Cerebellar nuclear complex (tissue), 1 donor: ENCODE measurements at places on chromosomes 1 and 21.

GRCh38 chr1:109402025-109402424 is 4.3 kb upstream of the SORT1 start:
- no peak for DNase-seq

DNA sequence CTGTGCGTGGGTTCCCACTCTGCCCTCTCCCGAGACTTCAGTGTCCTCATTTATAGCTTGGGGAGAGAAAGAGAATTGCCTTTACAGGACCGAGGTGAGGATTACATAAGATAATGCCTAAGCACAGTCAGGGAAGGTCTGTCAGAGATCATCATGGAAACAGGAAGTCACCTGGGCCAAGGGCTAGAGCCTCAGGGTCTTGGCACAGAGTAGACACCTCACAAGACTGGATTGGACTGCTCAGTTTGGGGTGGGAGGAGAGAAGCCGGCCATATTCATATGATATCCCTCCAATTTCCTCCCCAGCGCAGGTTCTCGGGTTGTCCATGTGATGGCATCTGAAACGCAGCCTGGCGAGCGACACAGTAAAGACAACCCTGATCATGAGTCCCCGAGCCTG is 3.8 kb downstream of the CNR2 start:
- DNase-seq: no peak

GRCh38 chr1:176315519-176316220 is 108.6 kb upstream of the COP1 start:
- DNase-seq: no peak

DNA sequence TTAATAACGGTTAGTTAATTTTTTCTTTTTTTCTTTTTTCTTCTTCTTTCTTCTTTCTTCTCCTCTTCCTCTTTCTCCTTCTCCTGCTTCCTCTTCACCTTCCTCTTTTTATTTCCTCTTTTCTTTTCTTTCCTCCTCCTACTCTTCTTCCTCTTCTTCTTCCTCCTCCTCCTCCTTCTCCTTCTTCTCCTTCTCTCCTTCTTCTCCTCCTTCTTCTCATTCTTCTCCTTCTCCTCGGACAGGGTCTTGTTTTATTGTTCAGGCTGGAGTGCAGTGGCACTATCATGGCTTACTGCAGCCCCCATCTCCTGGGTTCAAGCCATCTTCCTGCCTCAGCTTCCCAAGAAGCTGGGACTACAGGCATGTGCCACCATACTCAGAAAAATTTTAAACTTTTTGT is 13.4 kb upstream of the ACBD3 start:
- DNase-seq: no peak

GRCh38 chr1:161206411-161207140 is 4.4 kb downstream of the NDUFS2 start:
- DNase-seq: no peak

DNA sequence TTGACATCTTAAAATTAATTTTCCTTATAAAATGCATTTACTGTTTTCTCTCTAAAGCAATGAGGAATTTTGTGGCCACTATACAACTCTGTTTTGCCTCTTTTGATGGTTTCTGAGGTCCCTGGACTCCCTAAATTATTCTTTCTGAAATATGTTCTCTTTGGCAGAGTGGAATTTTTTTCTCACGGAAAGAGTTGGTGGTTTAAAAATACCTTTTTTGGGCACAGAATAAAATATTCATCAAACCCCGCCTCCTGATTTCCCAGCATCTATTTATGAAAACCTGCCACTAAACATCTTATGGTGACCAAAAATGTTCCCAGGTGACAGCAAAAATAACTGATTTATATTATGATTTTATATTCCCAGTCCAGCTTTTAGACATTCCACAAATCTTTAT is 165.3 kb upstream of the SYT6 start:
- no peak for DNase-seq

GRCh38 chr1:64135462-64136223 is 67.8 kb upstream of the UBE2U start:
- DNase-seq: no peak

- no peak for DNase-seq
Observed at GRCh38 chr1:208767816-208768215, 523.6 kb upstream of the PLXNA2 start.

- DNase-seq: no peak
Observed at GRCh38 chr1:160429125-160429561, 28.8 kb downstream of the VANGL2 start.

GRCh38 chr1:182589931-182590330 is 875 bp upstream of the RNASEL start:
- DNase-seq: no peak

- no peak for DNase-seq
Observed at GRCh38 chr1:102498929-102499328, 502.2 kb upstream of the OLFM3 start.

GRCh38 chr1:226511296-226511695 is 37.3 kb upstream of the STUM start:
- DNase-seq: no peak

DNA sequence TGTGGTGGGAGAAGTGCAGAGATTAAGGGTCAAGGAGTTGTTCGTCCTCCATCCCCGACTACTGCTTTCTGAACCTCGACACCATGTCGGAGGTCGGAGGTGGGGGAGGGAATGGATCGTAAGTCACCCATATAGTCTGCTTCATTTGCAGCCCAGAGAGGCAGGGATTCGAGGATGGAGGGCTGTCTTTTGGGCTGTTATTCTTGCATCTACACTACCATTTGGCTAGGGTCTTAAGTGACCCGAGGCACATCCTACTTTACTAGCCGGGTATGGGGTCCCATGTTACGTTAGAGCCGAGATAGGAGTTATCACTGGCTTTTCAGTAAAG is 578 bp downstream of the USP21 start:
- DNase-seq: no peak

DNA sequence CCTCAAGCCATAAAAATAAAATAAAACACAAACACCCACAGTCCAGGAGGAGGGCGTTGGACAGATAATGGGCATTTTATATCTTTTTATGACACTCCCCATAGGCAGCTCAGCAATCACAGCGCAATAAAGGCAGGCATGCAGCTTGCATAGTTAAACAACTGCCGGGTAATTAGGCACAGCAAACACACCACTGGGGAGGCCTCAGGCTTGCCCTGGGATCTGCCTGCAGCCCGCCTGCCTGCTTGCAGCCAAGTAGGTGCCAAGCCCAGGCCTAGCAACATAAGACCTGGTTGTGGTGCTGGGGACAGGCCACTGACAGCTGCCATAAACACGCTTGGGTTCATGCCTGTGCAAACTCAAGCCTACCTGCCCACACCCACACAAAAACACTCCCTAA is 54.2 kb downstream of the DMAP1 start:
- DNase-seq: no peak

DNA sequence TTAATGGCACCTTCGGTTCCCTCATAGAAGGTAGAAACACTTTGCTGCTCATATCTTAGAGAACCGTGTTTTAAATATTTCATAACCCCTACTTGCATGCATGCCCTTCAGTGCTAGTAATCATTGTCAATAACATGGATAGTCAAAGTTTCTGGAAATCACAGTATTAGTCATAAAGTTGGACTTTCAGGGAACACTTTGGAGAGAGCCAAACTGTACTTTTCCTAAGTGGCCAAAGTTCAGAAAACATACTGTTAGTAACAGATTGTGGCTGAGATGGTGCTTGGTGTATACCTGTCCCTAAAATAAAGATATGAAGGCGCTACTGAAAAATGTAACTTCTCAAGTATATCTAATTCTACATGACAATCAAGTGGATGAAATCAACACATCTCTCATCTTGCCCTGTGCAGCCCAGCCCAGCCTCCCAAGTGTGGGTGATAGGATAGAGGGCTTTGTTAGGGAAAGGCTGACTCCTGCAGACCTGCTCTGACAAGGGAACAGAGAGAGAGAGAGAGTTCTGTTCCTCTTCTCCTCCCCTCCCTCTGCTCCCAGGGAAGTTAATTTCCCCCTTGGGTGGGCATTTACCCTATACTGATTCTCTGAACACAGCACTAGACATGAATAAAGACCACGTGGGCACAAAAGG is 14.4 kb downstream of the MYOC start:
- no peak for DNase-seq

DNA sequence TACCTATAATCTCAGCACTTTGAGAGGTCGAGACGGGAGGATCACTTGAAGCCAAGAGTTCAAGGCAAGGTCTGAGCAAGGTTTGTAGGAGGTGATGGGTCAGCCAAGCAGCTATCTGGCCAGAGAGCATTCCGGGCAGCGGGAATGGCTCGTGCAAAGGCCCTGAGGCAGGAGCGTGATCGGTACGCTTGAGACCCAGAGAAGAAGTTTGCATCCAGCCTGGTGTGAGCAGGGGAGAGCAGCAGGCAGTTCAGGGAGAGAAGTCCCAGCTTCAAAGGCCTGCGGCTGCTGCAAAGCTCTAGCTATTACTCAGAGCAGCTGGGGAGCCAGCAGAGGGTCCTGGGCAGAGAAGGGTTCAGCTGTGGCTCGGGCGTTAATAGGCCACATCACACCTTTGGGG is 5.1 kb upstream of the SRARP start:
- no peak for DNase-seq

DNA sequence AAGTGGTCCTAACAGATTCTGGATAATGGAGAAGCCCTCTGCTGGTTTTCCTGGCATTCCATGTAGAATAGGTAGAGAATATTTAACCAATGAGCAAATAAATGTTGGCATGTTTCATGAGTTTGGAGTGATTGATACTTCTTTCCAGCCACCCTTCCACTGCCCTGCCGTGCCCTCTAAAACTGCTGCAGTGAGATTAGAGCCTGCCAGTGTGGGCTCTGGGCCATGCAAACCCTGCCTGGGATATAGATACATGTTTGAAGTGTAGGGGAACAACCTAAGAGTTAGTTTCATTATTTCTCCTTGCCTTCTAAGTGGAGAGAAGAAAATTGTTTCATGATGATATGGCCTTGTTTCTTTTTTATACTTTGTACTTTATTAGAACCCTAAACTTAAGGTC is 10.4 kb downstream of the UBE2Q1 start:
- no peak for DNase-seq

DNA sequence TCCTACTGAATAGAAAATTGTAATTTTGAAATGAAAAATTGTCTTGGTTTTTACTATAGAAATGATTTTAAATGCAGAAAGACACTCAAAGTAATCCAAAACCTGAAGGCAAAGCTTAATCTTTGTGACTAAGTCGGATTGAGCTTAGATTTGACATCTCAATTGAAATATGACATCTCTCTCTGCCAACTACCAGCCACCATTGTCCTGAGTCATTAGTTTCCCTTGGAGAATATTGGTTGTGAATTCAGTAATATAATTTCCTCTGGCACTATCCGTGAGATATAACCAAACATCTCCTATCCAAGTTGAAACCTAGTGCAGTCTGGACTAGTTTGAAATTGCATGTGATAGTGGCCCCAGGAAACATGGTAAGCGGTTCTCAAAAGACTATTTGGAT is 37.1 kb downstream of the PLA2G4A start:
- DNase-seq: no peak

GRCh38 chr1:96424877-96425276 is 296.7 kb upstream of the PTBP2 start:
- no peak for DNase-seq

DNA sequence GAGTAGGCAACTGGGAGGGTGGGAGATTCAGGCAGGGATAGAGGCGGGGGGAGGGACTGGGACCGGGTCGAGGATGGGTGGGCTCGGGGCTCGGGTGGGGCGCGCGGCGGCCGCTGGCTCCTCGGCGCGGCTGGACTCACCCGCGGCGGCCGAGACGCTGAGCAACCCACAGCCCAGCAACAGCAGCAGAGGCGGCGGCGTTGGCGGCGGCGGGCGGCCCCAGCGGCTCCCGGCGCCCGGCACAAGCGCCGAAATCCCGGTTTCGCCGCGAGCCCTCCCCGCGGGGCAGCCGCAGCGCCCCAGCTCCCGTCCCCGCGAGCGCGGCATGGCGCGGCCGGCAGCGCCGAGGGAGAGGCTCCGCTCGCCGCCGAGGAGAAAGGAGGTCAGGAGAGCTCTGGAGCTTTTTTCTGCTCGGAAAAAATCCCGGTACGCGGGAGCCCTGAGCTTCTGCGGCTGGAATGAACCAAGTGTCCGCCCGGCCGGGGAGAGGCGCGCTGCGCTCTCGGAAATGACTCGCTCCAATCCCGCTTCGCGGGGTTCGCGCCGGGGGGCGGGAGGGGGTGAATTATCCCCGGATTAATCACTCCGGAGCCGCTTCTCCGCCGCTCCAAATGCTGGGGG is at the start of gene CSMD2:
CSMD2 (minus strand) TSS at position 460 of the 621 bp plus-strand sequence; CDS start at position 327, 133 bp downstream.
- DNase-seq: no peak

- DNase-seq: no peak
Observed at GRCh38 chr1:230636575-230637148, 5.6 kb upstream of the COG2 start.

GRCh38 chr21:46247699-46248421 is 19.3 kb upstream of the LSS start:
- no peak for DNase-seq

DNA sequence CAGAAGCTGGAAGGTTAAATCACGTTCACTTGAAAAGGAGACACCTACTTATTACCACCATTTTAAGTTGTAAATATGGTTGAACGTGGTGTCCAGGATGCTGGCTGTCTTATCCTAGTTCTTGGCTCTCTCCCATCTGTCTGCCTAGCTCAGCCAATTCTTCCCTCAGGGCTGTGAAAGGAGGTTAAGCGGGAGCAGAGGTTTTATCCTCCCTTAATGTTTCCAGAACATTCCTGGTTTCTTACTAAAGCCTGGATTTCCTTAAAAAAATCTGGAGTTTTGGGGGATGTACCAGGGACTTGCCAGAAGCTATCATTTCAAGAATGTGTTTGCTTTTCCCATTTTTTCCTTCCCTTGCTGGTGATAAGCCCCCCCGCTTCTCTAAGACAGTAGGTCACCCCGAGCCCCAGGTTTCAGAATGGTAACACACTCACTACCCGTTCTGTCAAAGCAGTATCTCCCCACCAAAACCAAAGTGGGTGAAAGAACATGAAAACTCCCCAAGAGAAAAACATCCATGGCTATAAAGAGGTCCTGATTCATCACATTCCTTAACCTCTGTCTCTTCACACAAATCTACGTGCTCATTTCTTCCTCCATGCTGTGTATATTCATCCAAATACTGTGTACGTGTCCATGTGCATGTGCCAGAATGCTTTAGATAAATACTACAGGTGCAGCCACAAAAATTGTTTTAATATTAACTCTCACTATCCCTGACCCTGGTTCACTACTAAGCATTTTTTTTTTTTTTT is 114.7 kb downstream of the MAP3K21 start:
- peak; percentile 22 for DNase-seq

DNA sequence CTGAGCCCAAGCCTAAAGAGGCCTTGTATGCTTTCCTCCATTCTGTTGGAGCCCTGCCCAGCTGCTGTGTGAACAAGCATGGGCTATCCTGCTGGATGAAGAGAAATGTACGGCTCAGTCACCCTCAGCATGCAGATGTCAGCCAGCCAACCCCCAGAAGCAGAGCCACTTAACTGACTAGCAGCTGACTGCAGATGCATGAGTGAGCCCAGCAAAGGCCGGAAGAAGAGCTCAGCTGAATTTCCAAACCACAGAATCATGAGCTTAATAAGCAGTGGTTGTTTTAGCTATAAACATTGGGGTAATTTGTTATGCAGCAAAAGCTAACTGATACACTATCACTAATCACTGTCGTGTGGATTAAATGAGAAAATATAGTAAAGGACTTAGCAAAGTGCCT is 39.0 kb downstream of the FOXO6 start:
- DNase-seq: no peak

DNA sequence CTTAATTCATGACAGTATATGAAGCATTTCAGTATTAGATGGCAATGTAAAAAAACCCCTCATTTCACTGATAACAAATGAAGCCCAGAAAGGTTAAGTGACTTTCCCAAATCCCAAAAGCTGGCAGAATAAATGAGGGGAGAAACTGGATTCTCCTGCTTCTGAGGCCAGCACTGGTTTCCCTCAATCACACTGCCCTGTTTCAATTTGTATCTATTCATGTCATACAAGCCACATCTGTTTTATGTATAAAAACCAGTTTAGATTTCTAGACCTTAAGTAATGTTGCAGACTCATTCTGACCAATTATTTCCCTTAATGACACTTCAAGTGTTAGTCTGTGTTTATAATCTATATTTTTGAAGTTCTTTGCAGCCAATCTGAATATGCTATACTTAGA is 16.8 kb downstream of the PLPPR4 start:
- DNase-seq: no peak
